ENCODE measurements at places on chromosomes 6 and 20.

- no peak for DNase-seq
Measured at GRCh38 chr20:33969563-33969962, 24.1 kb upstream of the RALY start.

GRCh38 chr6:7050004-7050403 lies 57.8 kb upstream of the RREB1 start:
- DNase-seq: no peak

DNA sequence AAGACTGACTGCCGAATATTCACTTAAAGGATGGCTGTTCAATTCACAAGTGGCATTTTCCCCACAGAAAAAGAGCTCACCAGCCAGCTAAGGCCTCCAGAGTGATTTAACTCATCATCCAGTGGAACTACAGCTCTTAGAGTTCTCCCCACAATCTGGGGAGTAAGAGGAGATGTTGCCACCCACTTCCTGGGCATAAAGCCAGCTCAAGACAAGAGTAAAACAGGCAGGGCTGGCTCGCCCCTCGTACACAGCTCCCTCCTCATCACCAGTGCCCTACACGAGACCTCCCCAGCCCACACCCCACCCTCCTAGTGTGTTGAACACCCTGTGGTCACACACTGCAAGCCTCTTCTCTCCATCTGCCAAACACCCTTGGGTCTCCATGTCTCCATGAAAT lies 47.2 kb upstream of the IPCEF1 start:
- DNase-seq: no peak

DNA sequence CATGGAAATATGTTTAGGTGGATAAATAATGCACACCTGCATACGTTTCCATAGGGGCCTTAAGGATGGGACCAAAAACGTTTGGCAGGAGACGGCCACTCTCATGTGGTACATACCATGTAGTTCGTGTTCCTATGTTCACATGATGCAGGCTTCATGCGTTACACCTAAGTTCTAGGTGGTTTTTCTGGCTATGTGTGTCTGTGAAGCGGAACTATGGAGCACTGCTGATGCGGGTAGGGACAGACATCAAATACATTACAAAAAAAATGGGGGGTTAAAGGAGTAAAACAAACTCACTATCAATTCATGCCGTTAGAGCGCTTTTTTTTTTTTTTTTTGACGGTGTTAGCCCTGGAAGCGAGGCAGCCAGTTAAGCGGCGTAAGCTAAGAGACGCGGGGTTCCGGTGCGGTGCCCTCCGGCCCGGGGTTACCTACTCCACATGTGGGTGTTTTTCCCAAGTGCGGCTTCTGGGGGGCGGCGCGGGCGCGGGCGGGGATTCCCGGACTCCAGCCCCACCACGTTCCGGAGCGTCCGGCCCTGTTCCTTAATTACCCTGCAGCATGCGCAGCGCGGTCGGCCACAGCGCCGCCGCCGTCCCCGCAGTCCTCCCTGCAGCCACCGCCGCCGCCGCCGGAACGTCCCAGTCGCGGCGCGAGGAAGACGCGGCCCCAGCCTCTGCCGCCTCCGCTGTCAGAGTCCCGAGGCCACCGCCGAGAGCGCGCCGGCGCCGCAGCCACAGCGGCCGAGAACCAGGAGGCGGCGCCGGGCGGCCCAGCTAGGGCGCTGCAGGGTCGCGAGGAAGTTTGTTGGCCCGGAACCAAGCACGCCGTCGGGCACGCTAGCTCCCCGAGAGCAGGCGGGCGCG lies 648 bp downstream of the COL19A1 start:
- peak; percentile 52 for DNase-seq

GRCh38 chr20:49260218-49260617 lies 17.6 kb downstream of the ZNFX1 start:
- DNase-seq: no peak

- no peak for DNase-seq
Measured at GRCh38 chr20:56429941-56430340, 17.9 kb downstream of the CASS4 start.

GRCh38 chr6:100220543-100220942 lies 226.5 kb upstream of the MCHR2 start:
- DNase-seq: no peak

GRCh38 chr6:118187568-118188164 lies 280.6 kb downstream of the SLC35F1 start:
- no peak for DNase-seq

- no peak for DNase-seq
Measured at GRCh38 chr20:1304710-1305515, 24.0 kb downstream of the SDCBP2 start.

Measured in central memory CD4-positive, alpha-beta T cell (primary cell).